ENCODE measurements at places on chromosomes 12 and 14. TPM values are rescaled to one million over a fixed set of nuclear protein-coding genes. Genes with fewer than 3 reads are reported as not detected.

The FMNL3 gene
- 30.1 TPM for total RNA-seq

The SLC25A47 gene
- 0.22 TPM for total RNA-seq

The CNTN1 gene
- 159 TPM for total RNA-seq

The KRT4 gene
- 73.4 TPM for total RNA-seq

The TCTN2 gene
- total RNA-seq = 24.1 TPM

The CCDC198 gene
- total RNA-seq = not detected

The RIPK3 gene
- 4.4 TPM for total RNA-seq

The TAS2R31 gene
- 30.5 TPM for total RNA-seq

The C12orf76 gene
- 46.6 TPM for total RNA-seq

The NKX2-1 gene
- not detected for total RNA-seq

The PRKD1 gene
- 17.3 TPM for total RNA-seq

The TRAF3 gene
- total RNA-seq = 37.4 TPM

The RNASE3 gene
- not detected for total RNA-seq

The SERPINA9 gene
- not detected for total RNA-seq

The KLRK1 gene
- total RNA-seq = 1.2 TPM

The EPYC gene
- total RNA-seq = not detected

The SDSL gene
- total RNA-seq = 4.9 TPM

The EFCAB11 gene
- total RNA-seq = 24.6 TPM

The APOF gene
- not detected for total RNA-seq

The EIF2S1 gene
- total RNA-seq = 107 TPM

The AQP5 gene
- total RNA-seq = 82.5 TPM

The DIO3 gene
- total RNA-seq = 4.1 TPM

The AQP2 gene
- total RNA-seq = not detected

The GSKIP gene
- total RNA-seq = 56.3 TPM

The C12orf75 gene
- total RNA-seq = 18.7 TPM

The KIF26A gene
- 31.3 TPM for total RNA-seq

The WNT1 gene
- total RNA-seq = not detected

The CCDC175 gene
- total RNA-seq = 8.6 TPM

The RTL1 gene
- total RNA-seq = 0.49 TPM

The ETFBKMT gene
- 6.3 TPM for total RNA-seq

The CLEC4A gene
- total RNA-seq = 1.2 TPM

The HNRNPA1 gene
- total RNA-seq = 851 TPM

The FLRT2 gene
- total RNA-seq = 89.6 TPM

The PLA2G1B gene
- total RNA-seq = not detected

The TAS2R20 gene
- total RNA-seq = 20.5 TPM

The NTN4 gene
- 23.0 TPM for total RNA-seq

The TAS2R30 gene
- total RNA-seq = 37.2 TPM

The HOXC13 gene
- not detected for total RNA-seq

The C3AR1 gene
- total RNA-seq = 2.0 TPM

The GPR132 gene
- 0.66 TPM for total RNA-seq

The PRR4 gene
- 11.7 TPM for total RNA-seq

The ESR2 gene
- 0.88 TPM for total RNA-seq

The CFAP54 gene
- total RNA-seq = 4.7 TPM

The VRTN gene
- not detected for total RNA-seq

The TMEM63C gene
- 1.6 TPM for total RNA-seq

The IFNG-AS1 gene
- 4.9 TPM for total RNA-seq

The ASPG gene
- total RNA-seq = 2.4 TPM

The BATF gene
- total RNA-seq = 2.1 TPM

The SPTB gene
- 25.2 TPM for total RNA-seq

The SRRM4 gene
- 21.8 TPM for total RNA-seq

The TAS2R13 gene
- total RNA-seq = 12.4 TPM
